Hematopoietic multipotent progenitor cell treated with erythropoietin and hydrocortisone succinate and interleukin-3 and kit ligand, for 6 days (in vitro differentiated cells): ENCODE measurements at places on chromosomes 12 and 14.

DNA sequence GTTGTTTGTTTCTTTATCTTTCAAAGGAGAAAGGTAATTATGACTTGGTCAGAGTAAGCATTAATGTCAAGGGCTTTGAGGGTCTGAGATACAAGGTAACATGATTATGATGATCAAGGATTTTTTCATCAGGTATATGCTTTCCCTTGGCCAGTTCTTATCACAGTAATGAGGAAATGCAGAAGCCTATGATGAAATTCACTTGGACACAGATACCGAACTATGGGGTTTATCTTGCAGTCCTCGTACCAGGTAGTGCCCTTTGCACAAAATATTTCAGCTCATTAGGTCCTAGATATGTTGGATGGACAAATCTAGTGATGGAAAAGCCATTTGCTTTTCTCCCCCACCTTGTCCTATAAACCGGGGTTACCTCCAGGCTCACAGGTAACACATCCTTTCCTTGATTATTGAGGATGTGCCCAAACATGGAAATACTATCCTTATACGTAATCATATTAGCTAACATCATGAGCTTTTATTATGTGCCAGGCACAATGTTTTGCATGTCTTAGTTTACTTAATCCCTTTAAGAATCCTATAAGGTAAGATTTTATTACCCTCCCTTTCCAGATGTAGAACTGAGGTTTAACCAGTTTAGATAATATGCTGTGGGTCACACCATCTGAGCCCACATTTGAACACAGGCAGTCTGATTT, 7.0 kb upstream of the RASSF3 start:
- DNase-seq: no peak

- no peak for DNase-seq
Measured at GRCh38 chr12:52427083-52427482, 7.1 kb downstream of the KRT75 start.

- DNase-seq: no peak
Measured at GRCh38 chr12:79911889-79912656, 22.8 kb downstream of the PPP1R12A start.

DNA sequence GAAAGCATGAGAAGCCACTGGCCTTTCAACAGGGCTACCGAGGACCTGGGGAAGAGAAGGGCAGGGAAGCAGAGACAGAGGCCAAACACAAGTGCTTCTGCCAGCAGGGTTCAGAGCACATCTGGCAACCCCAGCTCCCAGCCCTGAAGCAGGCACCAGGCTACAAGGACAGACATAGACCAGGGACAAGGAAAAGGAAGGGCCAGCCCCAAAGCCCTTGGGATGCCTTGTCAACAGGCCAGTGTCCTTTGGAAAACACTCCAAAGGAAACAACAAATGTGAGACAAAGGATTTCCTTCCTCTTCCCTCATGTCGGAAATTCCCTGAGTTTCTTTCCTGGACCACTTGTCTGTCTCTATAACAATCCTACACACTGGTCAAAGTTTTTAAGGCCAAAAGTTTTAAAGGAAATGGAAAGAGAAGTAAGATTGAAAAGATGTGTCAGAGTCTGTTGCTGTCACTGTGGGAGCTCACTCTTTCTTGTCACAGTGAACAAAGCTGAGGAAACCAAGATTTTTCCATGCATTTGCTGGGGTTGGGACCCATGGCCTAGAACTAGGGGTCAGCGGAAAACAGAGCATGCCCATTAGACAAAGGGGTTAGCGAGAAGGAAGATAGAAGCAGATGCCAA, 59.4 kb downstream of the TTC9 start:
- DNase-seq: no peak

GRCh38 chr12:78376257-78376656, 488.3 kb upstream of the SYT1 start:
- DNase-seq: no peak

GRCh38 chr12:28248555-28249145, 58.4 kb downstream of the CCDC91 start:
- DNase-seq: peak; percentile 21

GRCh38 chr14:103007555-103007954, 49.8 kb downstream of the CDC42BPB start:
- DNase-seq: no peak

DNA sequence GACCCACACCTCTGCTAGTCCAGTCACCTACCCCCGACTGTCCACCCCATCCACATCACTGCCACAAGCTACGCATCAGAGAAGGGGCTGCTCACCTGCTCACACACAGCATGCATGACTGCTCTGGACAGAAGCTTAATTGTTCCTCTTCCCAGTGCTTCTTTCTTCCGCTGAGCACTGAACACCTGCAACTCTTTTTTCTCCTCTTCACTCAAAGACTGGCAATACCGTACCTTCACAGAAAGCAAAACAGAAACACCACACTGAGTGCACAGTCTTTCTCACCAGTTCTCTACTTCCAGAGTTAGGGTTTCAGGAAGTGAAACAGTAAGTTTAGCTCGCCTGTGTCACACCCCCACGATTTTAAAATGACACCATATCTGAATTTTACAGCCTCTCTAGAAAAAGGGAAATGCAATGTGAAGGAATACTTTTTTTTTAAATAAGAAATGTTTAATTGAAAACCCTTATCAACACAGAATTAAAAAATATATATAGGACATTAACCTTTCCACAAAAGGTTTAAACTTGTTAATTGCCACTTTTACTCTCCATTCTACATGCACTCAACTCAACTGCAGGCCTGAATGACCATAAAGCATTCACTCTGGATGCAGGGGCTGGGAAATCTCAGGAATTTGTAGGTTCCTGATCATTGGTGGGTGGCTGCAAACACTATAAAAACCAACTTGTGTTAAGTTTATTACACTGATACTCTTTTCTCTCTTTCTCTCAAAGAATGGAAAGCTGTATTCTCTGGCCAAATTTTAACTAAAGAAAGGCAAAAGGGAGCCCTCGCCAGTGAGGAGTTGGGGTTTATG, 120.0 kb downstream of the PRICKLE1 start:
- peak; percentile 54 for DNase-seq

GRCh38 chr14:68439676-68440075, 353.2 kb downstream of the ZFP36L1 start:
- no peak for DNase-seq

DNA sequence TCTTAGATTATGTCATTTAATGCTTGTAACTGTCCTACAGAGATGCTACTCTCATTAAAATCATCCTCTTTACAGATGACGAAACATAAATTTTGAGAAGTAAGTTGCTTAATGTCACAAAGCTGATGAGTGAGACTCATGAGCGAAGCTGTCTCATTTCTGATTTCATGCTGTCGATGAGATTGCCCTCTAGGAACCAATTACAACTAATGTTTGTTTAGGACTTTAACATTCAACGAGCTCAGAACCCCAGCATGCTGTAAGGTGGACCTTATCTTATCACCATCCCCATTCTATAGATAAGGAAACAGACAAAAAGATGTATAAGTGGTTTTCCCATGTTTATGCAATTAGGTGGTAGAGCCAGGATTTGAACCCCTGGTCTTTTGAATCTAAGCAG, 23.1 kb downstream of the BHLHE41 start:
- DNase-seq: no peak

- DNase-seq: peak; percentile 98
Measured at GRCh38 chr14:20455355-20456300, 602 bp downstream of the APEX1 start.

DNA sequence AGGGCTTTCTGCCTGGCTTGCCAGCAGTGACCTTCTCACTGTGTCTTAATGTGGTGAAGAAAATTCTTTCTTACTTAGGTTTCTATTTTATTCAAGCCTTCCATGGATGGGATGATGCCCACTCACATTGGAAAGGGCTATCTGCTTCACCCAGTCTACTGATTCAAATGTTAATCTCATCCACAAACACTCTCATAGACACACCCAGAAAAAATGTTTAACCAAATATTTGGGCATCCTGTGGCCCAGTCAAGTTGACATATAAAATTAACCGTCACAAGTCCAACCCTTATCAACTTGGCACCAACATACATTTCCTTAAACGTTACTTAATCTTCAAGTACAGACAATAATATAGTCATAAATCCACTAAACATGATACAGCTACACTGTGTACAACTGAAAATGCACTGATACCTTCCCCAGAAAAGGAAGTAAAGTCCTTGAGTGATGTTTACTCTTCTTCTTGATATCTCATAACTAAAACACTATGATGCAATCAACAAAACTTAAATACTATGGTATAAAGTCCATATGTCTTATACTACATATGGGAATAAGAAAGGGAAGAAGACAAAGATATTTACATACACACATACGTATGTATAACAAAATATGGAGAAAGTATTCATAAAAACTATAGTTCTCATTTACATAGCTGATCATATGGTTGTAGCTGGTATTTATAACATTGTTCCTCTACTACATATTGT, 394.7 kb upstream of the NOVA1 start:
- DNase-seq: no peak

DNA sequence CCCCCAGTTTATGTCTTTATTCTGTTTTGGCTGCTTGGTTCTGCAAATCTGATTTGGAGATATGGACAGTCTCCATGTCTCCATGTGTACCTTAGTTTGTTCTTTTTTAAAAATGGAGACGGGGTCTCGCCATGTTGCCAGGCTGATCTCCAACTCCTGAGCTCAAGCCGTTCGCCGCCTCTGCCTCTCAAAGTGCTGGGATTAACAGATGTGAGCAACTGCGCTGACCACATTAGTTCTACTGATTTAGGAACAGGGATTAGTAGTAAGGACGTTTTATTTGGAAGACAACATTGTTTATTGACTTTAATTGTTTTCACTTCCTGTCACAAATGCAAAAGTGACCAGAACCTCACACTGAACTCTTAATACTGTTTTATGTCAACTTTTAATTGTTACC, 14.7 kb downstream of the AEBP2 start:
- DNase-seq: no peak

- DNase-seq: peak; percentile 51
Measured at GRCh38 chr14:100159865-100160533, 554 bp upstream of the DEGS2 start.

DNA sequence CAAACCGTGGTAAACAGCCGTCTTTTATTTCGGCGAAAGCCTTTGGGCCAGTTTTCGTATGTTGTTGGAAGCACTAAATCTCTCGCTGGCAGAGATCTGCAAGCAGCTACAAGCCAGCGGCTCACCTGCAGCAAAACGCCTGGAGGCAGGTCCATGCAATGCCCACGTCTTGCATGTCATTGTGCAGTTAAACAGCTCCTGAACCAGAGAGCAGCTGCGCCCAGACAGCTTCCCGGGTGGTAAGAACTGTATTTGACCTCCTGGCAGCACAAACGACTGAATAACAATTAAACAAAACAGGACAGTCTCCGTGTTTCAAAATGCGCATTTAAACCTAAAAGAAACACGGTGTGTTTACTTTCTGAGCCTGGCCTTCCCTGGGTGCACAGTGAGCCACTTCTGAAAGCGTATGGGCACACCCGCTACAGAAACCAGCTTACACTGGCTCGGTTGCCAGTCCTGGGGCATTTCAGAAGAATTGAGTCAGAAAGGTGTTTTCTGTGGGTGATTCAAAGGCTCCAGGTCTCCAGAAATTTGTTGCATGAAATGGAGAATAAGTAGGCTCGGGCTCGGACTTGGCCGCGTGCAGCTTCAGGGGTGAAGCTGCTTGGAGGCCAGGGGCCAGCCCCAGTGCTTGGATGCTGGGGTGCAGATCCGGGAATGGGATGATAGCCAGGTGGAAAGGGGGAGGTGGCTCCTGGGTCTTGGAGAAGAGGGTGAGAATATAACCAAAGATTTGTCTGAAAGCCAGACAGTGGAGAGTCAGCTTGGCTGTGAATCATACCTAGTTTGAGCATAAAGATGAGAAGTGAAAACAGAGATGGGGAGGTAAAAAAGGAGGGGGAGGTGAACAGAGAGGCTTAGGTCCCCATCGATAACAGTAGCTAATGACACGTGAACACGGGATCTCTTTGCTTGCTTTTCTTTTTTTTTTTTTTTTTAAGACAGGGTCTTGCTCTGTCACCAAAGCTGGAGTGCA, 24.9 kb upstream of the FZD10 start:
- DNase-seq: no peak

GRCh38 chr12:50162230-50162629, 4.9 kb downstream of the CERS5 start:
- peak; percentile 29 for DNase-seq

DNA sequence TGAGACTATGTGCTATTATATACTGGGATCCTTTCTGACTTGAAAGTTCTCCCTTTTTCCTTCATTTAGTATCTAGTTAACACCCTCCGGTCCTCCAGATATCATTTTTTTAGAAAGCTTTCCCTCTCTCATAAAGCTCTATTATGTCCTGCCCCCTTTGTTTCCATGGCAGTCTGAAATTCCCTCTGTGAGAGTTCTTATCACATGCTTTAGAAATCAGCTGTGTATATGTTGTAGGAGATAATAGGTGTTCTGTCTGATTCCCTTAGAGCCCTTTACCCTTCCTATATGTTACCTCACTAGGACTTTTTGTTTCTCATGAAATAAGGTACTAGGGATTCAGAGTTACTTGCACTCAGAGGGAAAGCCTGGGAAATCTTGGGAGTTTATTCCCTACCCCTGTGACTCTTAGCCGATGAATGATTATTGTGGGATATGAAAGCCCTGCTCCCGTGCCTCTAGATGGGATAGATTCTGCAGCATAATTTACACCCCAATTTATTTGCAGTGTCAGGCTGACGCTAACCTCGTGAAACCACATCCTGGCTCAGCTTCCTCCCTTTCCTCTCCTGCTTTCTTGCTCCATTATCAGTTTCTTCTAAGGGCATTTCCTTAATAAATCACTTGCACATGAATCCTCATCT, 448.4 kb downstream of the MDGA2 start:
- peak; percentile 43 for DNase-seq

GRCh38 chr12:132998741-132999140, 12.6 kb downstream of the ZNF26 start:
- DNase-seq: no peak

- DNase-seq: no peak
Measured at GRCh38 chr12:23083267-23083666, 458.3 kb downstream of the ETNK1 start.

DNA sequence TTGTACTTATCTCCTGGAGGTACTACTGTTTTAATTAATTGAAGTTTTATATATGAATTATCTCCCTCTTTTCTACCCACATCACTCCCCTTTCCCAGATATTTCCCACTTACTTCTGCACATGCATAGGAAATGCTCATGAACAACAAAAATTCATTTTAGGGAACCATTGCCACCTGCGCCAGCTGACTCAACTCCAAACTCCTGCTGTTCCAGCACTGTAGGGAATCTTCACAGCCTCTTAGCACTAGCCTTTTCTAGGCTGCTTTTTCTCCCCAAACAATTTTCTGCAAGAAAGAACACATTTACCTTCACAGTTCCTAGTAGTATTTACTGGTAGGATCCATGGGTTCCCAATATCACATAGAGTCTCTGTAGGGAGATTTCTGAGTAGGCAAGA, 268.4 kb downstream of the LRFN5 start:
- DNase-seq: no peak

GRCh38 chr12:94930216-94930654, 73.3 kb downstream of the NDUFA12 start:
- no peak for DNase-seq

DNA sequence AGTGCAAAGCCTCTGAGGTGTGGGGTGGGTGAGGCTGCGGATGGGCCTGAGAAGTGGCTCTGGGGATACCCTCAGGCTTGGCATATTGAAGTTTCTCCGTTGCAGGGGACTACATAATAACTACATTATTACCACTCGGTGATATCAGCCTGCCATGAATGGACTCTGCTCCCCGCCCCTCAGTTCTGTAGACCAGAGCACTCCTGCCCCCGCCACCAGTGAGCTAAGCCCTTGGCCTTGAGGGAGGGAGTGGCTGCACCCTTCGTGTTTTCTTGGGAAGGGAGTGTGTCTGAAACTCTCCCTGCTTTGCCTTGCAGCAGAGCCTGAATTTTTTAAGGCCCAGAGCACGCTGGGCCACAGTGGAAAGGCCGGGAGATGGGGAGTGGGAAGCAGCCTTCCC, 1.7 kb downstream of the ORAI1 start:
- DNase-seq: peak; percentile 71
